ENCODE measurements at places on chromosomes 2 and 18.
A peak's percentile ranks its signal among the peaks of the same experiment; 100 is the strongest.

- no peak for DNase-seq
These were observed 153.9 kb downstream of the INSIG2 start for GRCh38 chr2:118242216-118242615.

GRCh38 chr2:31070339-31071125, 67.7 kb downstream of the GALNT14 start:
- DNase-seq = no peak

- no peak for DNase-seq
These were observed 126.8 kb downstream of the CLIP4 start for GRCh38 chr2:29241955-29242565.

DNA sequence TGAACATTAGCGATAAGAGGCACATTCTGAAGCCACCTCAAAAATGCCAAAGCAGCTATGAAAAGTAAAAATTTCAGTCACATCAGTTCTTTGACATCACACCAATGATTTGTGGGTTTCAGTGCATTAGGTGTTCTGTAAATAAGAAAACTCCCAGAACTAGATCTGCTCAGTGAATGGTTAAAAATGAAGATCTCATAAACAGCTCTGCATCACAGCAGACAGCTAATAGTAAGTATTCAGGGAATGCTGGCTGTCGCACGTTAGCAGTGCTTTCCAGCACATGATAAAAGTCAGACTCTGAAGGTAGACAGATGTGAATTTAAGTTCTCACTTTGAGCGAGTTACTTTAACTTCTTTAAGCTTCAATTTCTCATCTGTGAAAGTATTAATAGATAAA, 154.9 kb downstream of the SATB2 start:
- DNase-seq = no peak

DNA sequence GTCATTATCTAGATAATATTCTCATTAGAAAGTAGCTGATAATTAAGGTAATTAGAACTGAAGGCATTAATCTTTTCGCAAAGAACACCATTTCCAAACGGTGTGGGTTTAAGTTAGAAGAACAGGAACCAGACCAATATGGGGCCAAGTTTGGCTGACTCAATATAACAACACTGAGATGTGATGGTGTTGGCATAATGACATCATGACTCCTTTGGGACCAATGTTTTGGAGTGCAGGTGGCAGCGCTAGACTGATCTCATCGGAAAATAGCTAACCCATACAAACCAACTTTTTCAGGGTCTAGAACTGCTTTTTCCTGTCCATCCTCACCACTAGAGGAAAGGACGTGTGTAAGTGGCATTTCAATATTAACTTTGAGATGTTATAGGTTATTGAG, 1171.7 kb upstream of the ZEB2 start:
- no peak for DNase-seq

DNA sequence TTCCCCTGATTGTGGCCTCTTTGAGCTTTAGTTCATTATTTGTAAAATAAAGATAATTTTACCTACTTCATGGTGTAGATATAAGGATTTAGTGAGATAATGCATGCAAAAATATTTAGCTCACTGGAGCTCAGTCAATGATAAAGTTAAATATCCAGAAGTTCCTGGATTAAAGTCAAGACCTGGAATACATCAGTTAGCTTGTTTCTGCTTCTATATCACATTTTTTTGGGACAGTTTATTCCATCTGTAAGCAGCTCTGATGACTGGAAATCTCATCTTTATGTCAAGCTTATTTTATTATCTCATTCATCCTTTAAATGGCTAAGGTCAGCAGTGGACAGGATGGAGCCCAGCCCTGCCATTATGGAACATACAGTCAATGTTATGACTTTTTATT, 152.0 kb downstream of the EVA1A start:
- DNase-seq = no peak

DNA sequence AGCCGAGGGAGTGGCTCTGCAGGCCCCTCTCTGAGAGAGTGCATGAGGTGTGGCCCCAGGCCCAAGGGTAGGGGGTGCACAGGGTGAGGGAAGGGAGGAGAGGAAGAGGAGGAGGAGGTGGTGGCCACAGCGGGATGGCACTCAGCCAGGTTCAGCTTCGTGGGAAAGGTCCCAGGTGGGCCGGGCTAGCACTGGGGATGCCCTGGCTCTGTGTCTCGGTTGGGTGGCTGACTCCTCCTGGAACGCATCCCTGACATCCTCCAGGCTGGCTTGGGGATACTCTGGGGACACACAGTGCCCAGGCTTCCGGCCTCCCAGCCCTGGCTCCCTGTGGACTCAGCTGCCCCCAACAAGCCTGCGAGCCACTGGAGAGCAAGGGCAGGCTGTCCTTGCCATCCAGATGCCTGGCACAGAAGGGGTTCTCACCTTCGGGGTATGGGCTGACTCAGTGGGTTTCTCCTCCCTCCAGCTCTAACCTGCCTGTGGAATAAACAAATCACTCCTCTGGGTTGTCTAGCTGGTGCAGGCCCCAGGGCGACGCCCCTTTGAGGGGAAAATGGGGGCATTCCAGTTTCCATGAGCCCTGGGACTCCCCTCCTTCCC, 582 bp upstream of the ZAP70 start:
- DNase-seq = peak; percentile 41

DNA sequence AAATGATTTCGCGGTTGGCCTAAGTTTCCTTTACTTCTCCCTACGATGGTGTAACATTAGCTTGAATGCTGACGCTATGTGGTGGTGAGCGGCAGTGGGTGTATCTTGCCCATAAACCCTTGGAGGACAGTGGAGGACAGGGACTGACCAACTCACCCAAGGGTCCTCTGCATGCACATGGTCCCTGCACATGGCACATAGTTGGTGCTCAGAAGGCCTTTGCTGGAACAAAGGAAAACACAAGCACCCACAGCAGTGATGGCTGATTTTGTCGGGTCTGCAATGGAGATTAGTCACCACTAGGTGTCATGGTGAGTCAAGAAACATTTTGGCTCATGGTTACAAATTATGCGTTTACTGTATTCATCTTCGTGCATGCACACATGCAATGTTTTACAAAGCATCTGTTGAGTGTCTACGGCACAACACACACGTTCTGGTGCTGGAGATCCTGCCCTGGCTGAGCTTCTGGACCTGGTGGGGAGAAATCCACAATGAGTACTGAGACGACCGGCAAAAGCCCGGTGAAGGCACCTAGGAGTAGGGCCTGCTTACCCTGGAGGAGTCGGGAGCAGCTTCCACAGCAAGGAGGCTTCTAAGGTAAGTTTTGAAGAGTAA, 44.0 kb downstream of the PDCL3 start:
- DNase-seq = no peak

All from activated T-helper 9 cell treated with anti-CD3 and anti-CD28 coated beads, Interleukin-2, amount 50 U/mL, for 16 hours (primary cell).